Activated CD8-positive, alpha-beta T cell treated with anti-CD3 and anti-CD28 coated beads, Interleukin-2, amount 10 ng/mL, durations not matched to agents 7 days and 5 days (primary cell): ENCODE measurements at places on chromosomes 11 and 22. TPM values are rescaled to one million over a fixed set of nuclear protein-coding genes. Genes with fewer than 3 reads are reported as not detected.

Gene PDE2A
- total RNA-seq: 0.37 TPM

- no peak for DNase-seq
Observed at GRCh38 chr11:134559602-134559962, 147.5 kb upstream of the B3GAT1 start.

DNA sequence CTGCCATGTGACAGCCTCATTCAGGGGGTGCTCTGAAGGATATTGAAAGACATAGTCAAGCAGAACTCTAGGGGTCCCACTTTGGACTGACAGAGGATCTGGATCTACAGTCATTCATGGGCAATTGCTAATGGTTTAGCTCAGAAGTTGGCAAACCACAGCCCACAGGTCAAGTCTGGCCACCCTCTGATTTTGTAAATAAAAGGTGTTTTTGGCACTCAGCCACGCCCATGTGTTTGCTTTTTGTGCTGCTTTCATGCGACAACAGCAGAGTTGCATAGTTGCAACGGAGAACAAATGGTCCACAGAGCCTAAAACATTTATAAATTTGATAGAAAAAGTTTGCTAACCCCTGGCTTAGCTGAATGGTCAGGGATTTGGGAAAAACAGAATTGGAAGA, 41.7 kb downstream of the RPS6KA4 start:
- DNase-seq: no peak

DNA sequence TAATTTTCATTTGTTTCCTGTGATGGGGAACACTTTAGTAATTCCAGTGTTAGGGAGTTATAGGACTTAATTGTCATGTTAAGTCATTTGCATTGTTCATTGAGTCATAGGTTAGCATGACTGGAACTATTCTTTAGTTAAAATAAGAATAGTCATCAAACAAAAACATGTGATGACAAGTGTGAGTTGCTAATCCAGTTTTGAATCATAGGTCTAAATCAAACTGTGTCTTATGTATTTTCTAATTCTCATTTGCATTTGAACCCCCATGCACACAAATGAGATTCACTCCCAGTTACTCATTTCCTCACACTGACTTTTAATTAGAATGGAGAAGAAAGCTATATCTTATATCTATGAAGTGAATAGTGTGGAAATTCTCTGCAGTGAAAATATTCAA, 405.6 kb downstream of the LRRC4C start:
- no peak for DNase-seq
